ENCODE measurements at places on chromosomes 11 and 22.

- DNase-seq = no peak
These were observed 21.4 kb downstream of the CHKA start for GRCh38 chr11:68099474-68100405.

GRCh38 chr11:64007160-64007628 lies 21.0 kb downstream of the OTUB1 start:
- peak; percentile 46 for DNase-seq

GRCh38 chr11:64247729-64248531 lies 1.2 kb upstream of the PPP1R14B start:
- no peak for DNase-seq

- no peak for DNase-seq
These were observed 14.2 kb downstream of the THYN1 start for GRCh38 chr11:134238956-134239355.

DNA sequence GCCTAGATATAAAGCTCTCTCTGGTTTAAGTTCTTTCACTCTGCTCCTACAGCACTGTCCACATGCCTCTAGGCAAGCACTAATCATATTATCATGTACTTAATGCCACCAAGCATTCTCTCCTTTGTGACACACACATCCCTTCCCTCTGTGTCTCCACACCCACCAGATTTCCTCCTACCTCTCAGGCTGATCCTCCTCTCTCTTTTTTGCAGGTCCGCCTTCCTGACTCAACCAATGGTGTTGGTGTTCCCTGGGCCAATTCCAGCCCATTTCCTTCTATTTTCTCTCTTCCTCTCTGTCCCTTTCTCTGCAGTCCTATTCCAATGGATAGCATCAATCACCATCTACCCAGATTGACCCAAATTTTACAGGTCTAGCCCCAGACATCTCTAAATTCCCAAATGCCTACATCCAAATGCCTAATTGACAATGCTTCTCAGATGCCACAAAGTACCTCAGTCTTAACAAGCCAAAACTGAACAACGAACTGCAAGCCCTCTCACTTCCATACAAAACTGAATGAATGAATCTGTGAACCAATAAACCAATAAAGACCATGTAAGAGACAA lies 504 bp upstream of the ZNF215 start:
- DNase-seq = no peak

GRCh38 chr11:35088676-35089075 lies 50.3 kb upstream of the CD44 start:
- no peak for DNase-seq

DNA sequence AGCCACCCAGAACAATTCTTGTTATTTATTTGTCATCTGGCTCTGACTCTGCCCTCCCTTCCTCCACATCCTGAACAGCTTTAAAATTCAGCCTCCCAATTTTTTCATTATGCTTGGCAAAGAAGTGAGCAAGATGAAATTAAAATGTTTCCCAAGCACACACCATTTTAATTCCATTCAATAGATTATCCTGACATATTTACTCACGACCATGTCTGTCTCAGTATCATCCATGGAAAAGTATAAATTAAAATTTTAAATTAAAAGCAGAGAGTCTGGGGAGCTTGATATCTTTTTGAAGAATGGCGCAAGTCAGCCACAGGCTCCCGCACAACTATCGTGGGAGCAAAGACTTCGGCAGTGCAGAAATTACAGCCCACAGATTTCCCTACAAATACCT lies 862.4 kb downstream of the OPCML start:
- DNase-seq = no peak

DNA sequence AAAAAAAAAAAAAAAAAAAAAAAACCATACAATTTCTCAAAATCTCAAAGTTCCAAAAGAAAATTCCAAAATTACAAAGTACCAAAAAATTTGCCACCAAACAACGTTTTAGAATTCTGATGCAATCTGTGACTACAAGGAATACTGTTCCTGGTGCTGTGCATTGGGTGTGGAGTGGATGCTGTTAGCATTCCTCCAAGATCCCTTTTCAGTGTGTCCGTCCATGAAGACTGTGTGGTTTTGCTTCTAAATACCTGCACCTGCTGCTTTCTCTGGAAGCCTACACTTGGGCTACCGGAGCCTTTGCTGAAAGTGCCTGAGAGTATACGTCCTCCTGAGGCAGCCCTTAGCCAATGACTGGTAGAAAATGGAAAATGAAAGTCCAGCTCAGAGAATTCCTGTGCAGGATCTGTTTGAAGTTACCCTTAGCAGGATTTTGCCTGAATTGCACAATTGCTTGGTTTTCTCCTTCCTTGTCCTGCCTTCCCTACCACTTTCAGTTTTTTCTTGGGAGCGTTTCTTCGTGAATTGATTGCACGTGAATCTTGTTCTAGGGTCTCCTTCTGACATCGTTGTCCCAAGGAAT lies 140.8 kb downstream of the TRPC6 start:
- no peak for DNase-seq

DNA sequence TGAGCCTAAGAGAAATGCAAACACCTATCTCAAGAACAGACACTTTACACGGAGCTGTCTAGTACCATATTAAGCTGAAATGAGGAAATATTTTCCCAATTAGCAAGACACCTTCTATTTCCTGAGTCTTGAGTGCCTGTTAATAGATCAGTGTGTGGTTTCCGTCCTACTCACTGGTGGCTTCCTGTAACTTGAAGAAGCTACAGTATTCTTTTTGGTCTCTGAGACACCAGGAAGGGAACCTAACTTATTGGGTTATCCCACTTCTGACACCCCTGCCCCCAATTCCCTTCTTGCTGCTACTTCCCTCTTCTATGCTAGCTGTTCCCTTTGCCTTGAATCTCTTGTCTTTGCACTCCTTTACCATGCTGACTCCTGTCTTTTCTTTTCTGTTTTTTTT lies 92.7 kb downstream of the FDX1 start:
- no peak for DNase-seq

- no peak for DNase-seq
These were observed 65.1 kb downstream of the DBX1 start for GRCh38 chr11:20095189-20095588.

DNA sequence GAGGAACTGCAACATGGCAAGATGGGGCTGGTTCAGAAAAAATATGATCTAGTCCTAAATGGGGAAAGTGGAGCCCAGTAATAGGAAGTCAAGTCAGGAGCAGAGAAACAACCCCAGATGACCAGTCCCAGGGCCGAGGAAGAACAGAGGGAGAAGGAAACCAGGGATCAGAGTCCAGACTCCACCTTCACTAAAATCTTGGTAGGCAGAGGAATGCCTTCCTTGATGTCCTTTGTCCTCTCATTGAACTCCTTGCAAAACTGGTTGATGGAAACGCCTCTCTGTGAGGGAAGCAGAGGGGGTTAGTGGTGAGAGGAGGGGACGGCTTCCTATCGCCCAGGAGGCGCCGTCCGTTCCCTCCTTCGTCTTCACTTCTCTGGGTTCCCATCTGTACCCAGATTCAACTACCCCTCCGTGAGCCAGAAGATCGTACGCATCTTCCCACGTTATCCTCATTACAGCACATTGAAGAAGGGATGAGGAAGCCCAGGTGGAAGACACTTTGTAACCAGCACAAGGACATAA lies 607 bp downstream of the MRPL11 start:
- no peak for DNase-seq

DNA sequence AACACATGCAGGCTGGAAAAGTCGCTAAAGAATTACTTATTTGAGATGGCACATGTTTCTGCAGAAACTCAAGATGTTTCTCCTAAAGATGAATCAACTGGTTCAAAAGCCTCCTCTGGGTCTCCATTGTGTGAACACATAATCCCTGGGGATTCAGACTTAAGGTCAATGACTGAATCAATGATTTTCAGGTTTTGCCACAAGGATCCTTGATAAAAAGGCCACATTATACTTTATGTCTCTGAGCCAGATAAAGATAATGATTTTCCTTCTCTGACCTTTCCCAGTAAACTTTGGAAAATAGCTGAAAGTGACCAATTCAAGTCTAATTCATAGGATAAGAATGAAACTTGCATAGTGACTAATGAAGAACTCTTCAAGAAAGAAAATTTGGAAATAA lies 2.3 kb upstream of the XKR3 start:
- DNase-seq = no peak

DNA sequence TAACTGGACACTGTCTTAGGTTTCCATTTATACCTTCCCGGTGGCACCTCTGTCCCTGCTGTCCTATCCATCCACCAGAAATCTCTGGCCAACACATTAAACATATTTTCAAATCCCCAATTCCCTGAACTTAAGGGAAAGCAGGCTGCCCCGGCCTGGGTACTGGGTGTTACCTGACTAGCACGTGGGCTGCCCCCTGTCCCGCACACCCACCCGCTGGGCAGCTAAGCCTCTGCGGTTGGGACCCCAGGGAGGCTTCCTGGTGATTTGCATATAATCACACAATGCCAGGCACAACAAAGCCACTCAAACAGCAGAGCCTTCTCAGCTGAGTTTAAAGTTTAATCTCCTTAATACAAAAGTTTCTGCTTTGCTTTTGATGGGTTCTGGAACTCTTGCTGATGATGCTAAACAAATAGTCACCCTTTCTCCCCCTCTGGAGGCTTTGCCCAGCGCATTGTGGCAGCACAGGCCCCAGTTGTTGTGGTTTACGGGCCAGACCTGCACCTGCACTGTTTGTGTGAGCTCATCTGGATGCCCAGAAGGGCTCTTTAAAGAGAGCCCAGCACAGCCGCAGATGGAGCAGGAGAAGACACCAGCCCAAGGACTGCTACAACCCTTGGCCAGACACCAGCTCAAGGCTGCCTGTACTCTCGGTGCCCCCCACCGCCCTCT lies 59.9 kb upstream of the POU2AF1 start:
- no peak for DNase-seq

GRCh38 chr11:10670099-10670498 lies 23.5 kb downstream of the IRAG1 start:
- DNase-seq = no peak

GRCh38 chr11:12909879-12910278 lies 99.2 kb upstream of the RASSF10 start:
- DNase-seq = no peak

DNA sequence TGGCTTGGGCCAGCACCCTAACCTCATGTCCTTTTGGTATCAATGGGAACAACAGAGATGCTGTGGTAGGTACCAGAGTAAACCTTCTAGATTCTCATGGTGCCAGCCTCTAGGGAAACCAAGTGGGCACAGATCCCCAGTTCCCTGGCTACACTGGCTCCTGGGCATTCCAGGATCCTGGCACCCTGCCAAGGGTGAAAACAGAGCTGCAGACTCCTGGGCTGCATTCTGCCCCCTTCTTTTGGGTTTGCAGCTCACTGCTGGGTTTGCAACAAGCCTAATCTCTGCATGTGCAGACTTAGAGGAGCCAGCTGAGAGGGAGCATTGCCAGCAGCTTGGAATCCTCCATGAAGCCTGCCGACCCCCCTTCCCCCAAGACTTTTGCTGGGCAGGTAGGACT lies 30.6 kb downstream of the PRDM11 start:
- DNase-seq = no peak

DNA sequence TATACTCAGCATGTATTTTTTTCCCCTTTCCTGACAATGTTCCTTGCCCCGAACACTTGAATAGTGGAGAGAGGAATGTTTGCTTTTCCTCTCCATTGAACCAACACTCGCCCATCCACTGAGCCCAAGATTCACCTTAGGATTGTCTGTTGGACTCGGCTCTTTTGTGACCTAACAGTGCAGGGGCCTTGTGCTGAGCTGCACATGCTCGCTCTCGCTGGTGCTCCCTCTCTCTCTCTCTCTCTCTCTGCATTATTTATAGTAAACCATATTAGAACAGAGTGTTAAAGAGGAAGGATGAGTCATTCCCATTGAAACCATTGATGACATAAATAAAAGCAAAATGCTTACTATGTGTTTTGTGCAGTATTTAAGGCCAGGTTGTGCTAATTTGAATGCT lies 20.7 kb downstream of the ZBTB16 start:
- no peak for DNase-seq

GRCh38 chr11:43919852-43920597 lies 22.4 kb upstream of the C11orf96 start:
- DNase-seq = no peak

- DNase-seq = no peak
These were observed 991.7 kb downstream of the OPCML start for GRCh38 chr11:132540581-132540980.

GRCh38 chr22:48309836-48310235 lies 1517.8 kb downstream of the BRD1 start:
- no peak for DNase-seq

DNA sequence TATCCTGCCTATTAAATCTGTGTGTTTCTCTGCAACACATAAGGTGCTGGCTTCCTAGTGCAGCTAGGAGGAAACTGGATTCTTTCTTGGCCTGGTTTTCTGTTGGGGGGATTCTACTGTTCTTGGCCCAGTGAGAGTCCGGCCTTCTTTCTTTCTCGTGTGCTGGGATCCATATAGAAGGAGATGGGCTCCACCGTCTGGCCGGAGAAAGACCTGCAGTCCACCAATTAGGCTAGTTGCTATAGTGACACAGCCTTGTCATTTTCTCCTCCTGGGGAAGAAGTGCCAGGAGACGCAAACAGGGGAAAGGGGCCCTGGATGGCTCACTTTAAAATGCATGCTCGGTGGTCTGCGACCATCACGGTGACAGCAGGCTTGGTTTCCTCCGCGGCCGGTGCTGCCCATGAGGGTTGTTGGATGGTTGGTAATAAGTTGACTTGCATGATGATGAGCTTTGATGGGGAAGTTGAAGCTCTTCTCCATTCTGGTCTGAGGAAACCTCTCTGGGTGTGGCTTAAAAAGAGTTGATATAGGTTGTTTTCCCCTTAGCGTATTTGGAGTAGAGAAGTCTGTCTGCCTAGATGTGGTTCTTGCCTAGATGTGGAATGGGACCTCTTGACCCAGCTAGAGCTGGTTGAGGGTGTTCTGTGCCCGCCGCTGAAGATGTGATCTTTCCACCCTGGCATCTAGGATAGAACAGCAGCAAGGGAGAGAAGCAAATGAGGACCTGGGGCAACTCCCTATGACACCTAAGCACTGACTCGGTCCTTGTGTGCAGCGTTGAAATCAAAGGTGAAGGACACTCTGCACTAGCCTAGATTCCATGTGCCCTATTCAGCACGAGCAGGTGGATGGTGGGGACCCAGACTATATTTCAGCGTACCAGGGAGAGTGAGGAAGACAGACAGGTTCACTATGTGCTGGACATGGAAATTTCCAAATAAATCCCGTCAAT lies 1335.0 kb downstream of the BRD1 start:
- peak; percentile 49 for DNase-seq

DNA sequence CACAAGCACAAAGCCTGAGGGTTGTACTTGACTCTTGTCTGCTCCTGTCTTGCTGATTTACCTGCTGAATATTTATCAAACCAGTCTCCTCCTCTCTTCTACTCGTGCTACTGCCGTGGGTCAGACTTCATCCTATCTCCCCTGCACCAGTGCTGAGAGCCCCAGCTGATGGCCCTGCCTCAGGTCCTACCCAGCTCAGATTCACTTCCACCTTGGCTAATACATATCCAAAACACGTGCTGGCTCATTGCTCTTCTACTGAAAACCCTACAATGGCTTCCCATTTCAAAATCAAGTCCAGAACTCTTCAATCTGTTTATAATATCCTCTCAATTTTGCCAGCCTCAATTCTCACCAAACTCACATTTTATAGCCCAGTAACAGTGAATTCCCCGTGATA lies 48.3 kb downstream of the RAB30 start:
- DNase-seq = no peak
